ENCODE measurements at places on chromosomes 5 and 9.

DNA sequence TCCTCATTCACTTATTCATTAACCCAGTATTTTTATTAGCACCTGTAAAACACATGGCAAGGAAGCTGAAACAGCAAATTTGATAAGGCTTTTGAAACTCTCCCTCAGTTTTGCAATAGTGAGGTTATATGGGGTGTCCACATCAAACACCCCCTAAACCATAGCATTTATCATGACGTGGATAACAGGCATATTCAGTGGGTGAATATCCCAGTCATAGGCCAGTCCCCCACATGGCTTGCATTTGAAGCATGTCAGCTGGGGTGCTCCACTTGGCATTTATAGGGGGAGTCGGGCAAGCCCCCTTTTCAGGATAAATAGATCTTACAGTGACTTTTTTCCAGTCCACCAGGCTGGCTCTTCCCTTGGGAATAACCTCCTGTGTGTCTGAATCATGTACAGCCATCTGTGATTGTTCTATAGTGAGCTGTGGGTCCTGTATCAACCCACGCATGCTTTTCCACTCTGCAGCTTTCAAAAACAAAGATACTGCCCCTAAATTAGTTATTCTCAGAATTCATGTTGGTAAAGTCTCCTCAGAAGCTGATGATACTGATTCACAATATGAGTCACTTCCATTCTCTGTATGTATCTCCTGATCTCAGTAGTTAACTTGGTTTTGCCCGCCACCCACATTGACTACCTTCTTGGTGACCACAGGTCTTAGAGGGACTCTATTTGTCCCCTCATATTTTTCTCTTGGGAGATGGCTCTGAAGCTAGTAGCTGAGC lies 84.4 kb upstream of the SPIN1 start:
- DNase-seq: no peak

- DNase-seq: no peak
Observed at GRCh38 chr5:111075520-111075919, 4.0 kb downstream of the TSLP start.

DNA sequence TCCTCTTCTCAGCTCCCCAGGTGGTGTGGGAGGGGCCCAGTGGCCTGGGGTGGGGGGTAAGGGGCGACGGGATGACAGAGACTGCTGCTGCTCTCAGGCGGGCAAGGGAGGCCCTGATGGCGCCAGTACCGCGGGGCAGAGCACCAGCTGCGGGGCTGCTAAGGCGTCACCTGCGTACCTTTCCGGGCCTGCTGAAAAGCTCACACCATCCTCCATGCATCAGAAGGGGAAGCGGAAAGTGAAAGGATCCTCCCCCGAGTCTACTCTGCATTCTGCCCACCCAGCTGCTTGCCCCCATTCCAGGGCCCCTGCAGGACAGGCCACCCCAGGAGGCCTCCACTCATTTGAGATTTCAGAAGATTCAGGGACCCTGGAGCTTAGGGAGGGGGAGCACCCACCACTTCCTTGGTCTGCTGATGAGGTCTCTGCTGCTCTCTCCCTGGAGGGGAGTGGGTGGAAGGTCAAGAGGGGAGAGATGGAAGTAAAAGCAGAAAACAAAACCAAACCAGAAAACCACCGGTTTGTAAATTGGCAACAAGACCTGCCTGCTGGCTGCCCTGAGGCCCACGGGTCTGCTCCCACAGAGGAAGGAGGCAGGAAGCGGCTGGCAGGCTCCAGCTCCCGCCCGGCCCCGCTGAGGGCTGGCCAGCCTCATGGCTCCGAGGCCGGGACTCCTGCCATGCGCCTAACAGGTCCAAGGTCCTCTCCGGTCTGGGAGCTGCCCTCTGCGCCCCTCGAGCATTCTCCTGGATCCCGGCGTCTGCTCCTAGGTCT lies 33.6 kb downstream of the PRRT1B start:
- no peak for DNase-seq

DNA sequence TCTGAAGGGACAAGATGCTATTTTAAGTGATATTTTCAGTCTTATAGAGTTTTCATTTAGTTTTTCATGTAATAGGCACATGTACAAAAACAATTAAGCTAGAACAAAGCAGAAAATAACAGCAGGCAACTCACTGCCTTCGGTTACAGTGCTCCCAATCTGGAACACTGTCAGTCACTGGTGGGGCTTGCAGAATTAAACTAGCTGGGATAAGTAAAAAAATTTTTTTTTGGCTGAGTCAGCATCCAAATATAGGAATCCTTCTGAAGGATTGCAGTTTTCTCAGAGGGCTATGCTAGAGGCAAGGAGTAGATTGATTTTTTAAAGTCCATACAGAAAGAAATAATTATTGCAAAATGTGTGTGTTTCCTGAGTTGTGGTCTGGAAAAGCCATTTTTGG lies 250.2 kb upstream of the RFX3 start:
- no peak for DNase-seq

GRCh38 chr5:90305041-90305720 lies 104.4 kb downstream of the CETN3 start:
- DNase-seq: no peak
